D341Med (cell line): ENCODE measurements at places on chromosomes 2 and 18.

- no peak for DNase-seq
These were observed at the start of gene RSAD2 for GRCh38 chr2:6877402-6878304. RSAD2 (plus strand) TSS chr2:6877777; CDS start chr2:6877801, 24 bp downstream.

GRCh38 chr2:233124421-233125080 is 64.4 kb downstream of the INPP5D start:
- no peak for DNase-seq

DNA sequence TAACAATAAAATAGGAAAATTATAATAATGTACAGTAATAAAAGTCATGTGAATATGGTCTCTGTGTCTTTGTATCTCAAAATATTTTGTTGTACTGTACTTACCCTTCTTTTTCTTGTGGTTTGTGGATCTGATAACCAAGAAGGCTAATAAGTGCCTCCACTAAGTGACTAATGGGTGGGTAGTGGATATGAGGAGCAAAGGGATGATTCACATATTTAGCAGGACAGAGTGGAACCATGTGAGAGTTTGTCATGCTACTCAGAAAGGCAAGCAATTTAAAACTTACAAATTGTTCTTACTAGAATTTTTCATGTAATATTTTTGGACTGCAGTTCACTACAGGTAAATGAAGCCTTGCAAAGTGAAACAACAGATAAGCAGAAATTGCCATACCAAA is 1241.2 kb upstream of the CDH2 start:
- DNase-seq = no peak

DNA sequence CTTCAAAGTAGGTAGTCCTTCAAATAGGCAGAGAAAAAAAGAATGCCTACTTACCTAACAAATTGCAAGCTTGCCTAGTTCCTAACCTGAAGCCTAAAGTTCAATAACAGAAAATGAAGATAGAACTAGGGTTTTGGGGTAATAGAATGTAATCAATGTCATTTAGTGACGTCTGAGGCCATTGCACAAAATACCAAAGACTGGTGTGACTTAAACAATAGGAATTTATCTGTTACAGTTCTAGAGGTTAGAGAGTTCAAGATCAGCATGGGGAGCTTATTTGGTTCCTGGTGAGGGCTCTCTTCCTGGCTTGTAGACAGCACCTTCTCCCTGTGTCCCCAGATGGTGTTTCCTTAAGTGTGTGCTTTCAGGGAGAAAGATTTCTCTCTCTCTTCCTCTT is 4.7 kb upstream of the NPC1 start:
- no peak for DNase-seq

- no peak for DNase-seq
These were observed 190.1 kb downstream of the PTPRM start for GRCh38 chr18:7757175-7757574.
